ENCODE measurements at places on chromosomes 4 and X.

DNA sequence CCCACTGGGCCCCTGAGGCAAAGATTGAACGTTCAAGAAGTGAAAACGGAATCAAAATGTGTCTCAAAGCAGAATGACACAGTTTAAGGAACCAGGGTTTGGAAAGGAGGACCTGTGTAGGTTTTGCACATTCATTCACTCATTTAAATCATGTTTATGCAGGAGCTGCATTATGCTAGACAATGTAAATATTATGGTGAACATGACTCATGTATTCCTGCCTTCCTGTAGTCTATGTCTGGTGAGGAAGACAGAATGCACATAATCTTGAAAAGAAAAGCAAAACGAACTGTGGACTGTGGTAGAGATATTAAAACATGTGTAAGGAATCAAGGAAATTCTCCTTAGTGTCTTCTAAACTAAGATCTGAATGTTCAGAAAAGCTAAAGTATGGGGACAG, 311.8 kb upstream of the SMIM31 start:
- H3K4me1 ChIP-seq: no peaks in the 10 kb centered on the region
- no peaks in the 10 kb centered on the region for H3K27me3 ChIP-seq
- no peak overlapping the region for H3K27ac ChIP-seq
- H3K36me3 ChIP-seq: no peaks in the 10 kb centered on the region
- no peak overlapping the region for H3K4me3 ChIP-seq

GRCh38 chr4:164894702-164895101, 17.7 kb downstream of the APELA start:
- no peak overlapping the region for H3K4me3 ChIP-seq
- H3K27me3 ChIP-seq: no peaks in the 10 kb centered on the region
- H3K4me1 ChIP-seq: no peaks in the 10 kb centered on the region
- no peak overlapping the region for H3K27ac ChIP-seq

DNA sequence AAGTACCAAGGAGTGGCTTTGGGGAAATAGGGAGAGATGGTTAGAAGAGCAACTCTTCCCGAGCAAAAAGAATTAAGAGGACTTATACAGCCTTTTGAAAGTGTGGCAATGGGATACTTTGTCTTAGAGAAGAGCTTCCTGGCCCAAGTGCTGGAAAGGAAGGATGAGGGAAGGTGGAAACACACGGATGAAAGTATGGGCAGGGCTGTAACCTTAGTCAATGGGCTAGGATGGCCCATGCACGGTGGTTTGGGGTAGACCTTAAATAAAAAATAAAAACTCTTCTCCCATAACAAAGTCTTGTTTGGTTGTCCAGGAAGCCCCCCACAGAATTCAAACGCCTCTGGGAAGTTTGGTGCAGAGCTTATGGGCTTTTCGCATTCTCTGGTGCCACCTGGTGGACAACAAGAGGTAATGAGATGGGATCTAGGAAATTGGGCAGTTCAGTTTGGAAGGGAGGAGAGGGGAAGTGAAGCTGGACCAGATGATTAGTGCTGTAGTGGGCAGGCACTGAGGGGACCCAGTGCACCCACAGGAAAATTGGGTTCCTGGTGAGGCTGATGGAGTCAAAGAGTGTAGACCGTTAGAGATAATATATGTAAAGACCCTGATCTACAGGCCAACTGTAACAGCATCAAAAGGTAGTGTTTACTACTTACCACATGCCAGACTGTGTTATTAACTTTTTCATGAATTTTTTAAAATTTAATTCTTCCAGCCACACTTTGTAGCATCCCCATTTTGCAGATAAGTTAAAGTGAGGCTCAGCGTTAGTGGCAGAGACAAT, 13.8 kb upstream of the ENOX2 start:
- H3K4me3 ChIP-seq: no peak overlapping the region
- no peaks in the 10 kb centered on the region for H3K27me3 ChIP-seq
- H3K27ac ChIP-seq: no peak overlapping the region
- H3K36me3 ChIP-seq: no peaks in the 10 kb centered on the region
- no peaks in the 10 kb centered on the region for H3K4me1 ChIP-seq
- no peak for DNase-seq

GRCh38 chr4:72094059-72094797, 62.4 kb downstream of the NPFFR2 start:
- H3K27ac ChIP-seq: no peak overlapping the region
- H3K27me3 ChIP-seq: no peaks in the 10 kb centered on the region
- no peaks in the 10 kb centered on the region for H3K4me1 ChIP-seq
- DNase-seq: no peak
- H3K4me3 ChIP-seq: no peak overlapping the region

All from H1 (cell line).